Colonic mucosa (tissue), 4 donors: ENCODE measurements at places on chromosomes 7 and 10. TPM values are rescaled to one million over a fixed set of nuclear protein-coding genes. Genes with fewer than 3 reads are reported as not detected.

Gene SMKR1
- total RNA-seq, result 0.32 TPM

Gene IGFBP1
- 0.49 TPM for total RNA-seq

Gene DTX2
- total RNA-seq, result 61.7 TPM

Gene MMRN2
- 3.4 TPM for total RNA-seq

Gene GLCCI1
- total RNA-seq, result 7.5 TPM

Gene CRYGN
- total RNA-seq, result not detected

Gene RARRES2
- 122 TPM for total RNA-seq

Gene LRIT2
- total RNA-seq, result not detected

Gene ADAM12
- total RNA-seq, result 0.64 TPM

Gene FZD1
- total RNA-seq, result 9.8 TPM

Gene LAMB4
- 0.27 TPM for total RNA-seq

Gene KLLN
- total RNA-seq, result 1.0 TPM

Gene COX19
- 16.5 TPM for total RNA-seq

DNA sequence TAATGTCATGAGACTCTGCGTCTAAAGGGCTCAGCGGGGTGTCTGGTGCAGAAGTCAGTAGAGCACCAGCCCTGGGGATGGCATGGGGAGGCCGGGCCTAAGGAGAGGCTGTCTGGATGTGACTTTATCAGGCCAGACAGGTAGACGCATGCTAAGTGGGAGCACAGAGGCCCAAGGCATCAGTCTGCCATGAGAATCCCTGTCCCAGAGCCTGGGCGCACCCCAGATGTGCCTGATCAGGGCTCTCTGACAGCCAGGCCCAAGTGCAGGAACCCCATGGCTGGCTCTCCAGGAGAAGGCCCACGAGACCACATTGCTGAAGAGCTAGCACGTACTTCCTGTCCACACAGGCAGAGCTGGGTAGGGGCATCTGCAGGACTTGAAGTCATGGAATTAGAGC, 48.0 kb upstream of the CPXM2 start:
- DNase-seq, result no peak

- DNase-seq, result no peak
These were observed 66.1 kb upstream of the AQP1 start for GRCh38 chr7:30845426-30846135.

GRCh38 chr7:2158331-2159175, 74.2 kb downstream of the MAD1L1 start:
- DNase-seq, result no peak

GRCh38 chr7:111112439-111112838, 21.5 kb downstream of the LRRN3 start:
- DNase-seq, result no peak

GRCh38 chr7:96199421-96199820, 122.5 kb downstream of the SLC25A13 start:
- DNase-seq, result no peak

- peak; percentile 17 for DNase-seq
These were observed 1.9 kb downstream of the AUTS2 start for GRCh38 chr7:69599955-69600709.

GRCh38 chr10:92573091-92573797, 649 bp downstream of the IDE start:
- peak; percentile 35 for DNase-seq

GRCh38 chr7:24325708-24326107, 41.7 kb downstream of the NPY start:
- DNase-seq, result no peak

- no peak for DNase-seq
These were observed 129.8 kb upstream of the PPP1R3A start for GRCh38 chr7:114048386-114049235.
